Suppressor macrophage (primary cell): ENCODE measurements at places on chromosomes 3 and 15.

- DNase-seq, result no peak
These were observed 65.7 kb downstream of the RARB start for GRCh38 chr3:25493786-25494185.

- no peak for DNase-seq
These were observed 222.5 kb downstream of the SNRPN start for GRCh38 chr15:25176991-25177954.

DNA sequence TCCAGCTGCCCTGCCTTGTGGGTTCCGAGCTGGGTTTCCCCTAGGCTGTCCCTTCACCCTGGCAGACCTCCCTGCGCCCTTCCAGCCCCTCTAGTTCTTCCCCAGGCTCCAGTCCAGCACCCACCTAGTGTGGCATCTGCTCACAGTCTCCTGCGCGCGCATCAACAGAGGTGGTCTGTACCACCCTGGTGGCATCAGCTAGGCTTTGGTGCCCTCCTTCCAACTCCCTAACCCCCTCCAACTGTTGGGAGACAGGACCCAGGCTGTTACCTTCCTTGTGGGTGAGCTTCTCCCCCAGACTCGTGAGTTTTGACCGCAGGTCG, 8.0 kb downstream of the CALML4 start:
- DNase-seq, result no peak

DNA sequence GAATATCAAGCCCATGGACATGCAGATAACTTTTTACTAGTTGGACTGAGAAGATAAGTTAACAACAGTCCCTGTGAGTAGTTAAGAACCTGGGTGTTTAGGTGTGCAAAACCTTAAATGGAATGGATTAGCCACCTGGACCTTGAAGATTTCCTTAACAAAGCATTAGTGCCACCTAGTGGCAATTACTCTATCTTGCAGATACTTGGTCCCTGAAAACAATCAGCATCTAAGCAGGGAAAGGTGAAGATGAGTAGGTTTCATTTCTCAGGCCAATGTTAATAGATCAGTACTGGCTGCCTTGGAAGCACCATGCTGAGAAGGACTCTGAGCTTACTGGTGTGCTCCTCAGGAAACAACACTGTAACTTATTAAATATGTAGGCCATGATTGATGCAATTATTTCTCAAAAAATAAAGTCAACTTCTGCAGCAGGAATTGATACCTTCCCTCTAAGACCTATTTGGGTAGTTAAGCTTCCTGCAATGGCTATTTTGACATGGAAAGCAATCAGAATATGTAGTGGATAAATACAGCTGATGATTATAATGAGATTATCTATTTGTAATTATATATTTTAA, 329.4 kb downstream of the TBC1D5 start:
- peak; percentile 80 for DNase-seq

- DNase-seq, result no peak
These were observed 16.3 kb upstream of the TSPAN3 start for GRCh38 chr15:77087213-77087612.

- DNase-seq, result no peak
These were observed 18.4 kb downstream of the KLF15 start for GRCh38 chr3:126338790-126339288.

DNA sequence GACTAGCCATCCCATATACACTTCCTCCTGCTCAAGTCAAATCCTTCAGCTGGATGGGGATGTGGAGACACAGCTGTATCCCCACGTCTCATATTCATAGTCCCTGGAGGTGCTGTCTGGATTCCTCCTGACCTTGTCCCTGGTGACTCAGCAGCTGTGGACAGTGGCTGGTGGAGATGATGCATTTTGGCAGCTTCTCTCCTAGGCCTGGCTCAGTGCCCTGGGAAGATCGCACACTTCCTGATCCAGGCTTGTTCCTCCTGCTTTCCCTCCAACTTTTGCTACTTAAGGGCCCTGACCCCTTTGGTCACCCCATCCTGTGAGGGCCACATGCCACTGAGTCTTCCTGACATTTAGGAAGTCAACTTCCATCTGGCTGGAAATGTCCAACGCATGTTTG, 44.4 kb downstream of the ADAMTSL3 start:
- DNase-seq, result no peak

DNA sequence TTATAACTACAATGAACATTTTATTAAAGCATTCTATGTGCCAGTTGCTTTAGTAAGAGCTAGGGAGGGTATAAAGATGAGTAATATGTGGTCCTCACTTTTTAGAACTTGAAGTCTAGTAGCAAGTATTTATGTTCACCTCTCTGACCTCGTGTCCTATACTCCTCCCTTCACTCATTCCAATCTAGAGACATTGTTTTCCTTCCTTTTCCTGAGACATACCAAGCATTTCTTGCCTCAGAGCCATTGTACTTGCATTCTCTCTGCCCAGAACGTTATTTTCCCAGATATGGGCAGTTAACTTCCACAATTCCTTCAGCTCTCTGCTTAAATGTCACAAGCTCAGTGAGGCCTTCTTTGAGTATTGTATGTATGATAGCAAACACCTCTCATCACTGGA, 408.6 kb downstream of the PDCD6IP start:
- DNase-seq, result no peak

GRCh38 chr3:15331606-15332404, 581 bp downstream of the SH3BP5 start:
- DNase-seq, result peak; percentile 74

DNA sequence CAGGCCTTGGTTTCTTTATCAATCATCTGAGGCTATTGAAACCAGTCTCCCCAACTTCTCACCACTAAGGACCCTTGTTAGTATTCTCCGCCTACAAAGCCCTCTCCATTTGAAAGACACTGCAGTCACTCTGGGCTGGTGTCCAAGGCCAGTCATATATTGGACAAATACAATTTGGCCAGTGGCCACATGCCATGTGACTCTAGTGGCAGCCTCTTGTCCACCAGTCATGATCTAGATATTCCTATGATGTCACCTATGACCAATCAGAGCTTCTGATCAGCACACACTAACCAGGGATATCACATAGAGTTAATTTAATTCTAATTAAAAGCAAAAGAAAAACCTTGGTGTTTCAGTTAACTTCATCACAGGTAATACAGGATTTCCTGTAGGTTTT, 68.2 kb downstream of the RAB11A start:
- peak; percentile 3 for DNase-seq

GRCh38 chr3:64837986-64838735, 150.4 kb upstream of the ADAMTS9 start:
- DNase-seq, result no peak

GRCh38 chr3:52978109-52978754, 67.6 kb downstream of the SFMBT1 start:
- DNase-seq, result no peak
